ENCODE measurements at places on chromosomes 7 and 10.

- DNase-seq = peak; percentile 66
These were observed 34.6 kb downstream of the TRIM8 start for GRCh38 chr10:102678842-102679289.

GRCh38 chr10:75525067-75525466 lies 93.6 kb downstream of the LRMDA start:
- no peak for DNase-seq

DNA sequence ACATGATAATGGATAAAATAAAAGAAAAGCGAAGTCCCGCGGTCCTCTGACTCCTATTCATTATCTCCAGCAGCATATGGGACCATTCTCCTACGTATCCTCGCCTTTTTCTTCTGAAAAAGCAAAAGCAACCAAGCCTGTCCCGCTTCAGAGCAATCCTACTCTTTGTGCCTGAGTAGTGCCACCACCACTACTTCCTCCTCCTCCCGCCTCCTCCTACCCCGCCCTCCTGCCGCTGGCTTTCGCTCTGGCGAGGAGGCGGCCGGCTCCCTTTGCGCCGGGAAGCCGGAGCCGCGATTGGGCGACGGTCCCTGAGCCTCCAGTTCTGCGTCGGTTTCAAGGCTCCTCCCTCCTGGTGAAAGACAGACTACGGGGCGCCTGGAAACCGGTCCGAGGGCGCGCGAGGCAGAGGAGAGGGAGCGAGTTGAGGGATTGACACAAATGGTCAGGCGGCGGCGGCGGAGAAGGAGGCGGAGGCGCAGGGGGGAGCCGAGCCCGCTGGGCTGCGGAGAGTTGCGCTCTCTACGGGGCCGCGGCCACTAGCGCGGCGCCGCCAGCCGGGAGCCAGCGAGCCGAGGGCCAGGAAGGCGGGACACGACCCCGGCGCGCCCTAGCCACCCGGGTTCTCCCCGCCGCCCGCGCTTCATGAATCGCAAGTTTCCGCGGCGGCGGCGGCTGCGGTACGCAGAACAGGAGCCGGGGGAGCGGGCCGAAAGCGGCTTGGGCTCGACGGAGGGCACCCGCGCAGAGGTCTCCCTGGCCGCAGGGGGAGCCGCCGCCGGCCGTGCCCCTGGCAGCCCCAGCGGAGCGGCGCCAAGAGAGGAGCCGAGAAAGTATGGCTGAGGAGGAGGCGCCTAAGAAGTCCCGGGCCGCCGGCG lies at the start of gene FZD1:
Gene FZD1 (plus strand): TSS at position 388 of the 878 bp plus-strand sequence. CDS start 448 bp downstream, at position 836.
- DNase-seq = peak; percentile 84

GRCh38 chr10:88336334-88336733 lies 246.8 kb downstream of the RNLS start:
- DNase-seq = no peak

- no peak for DNase-seq
These were observed 21.9 kb upstream of the DPYSL4 start for GRCh38 chr10:132164761-132165278.

GRCh38 chr7:4070214-4070613 lies 611.9 kb upstream of the FOXK1 start:
- no peak for DNase-seq

DNA sequence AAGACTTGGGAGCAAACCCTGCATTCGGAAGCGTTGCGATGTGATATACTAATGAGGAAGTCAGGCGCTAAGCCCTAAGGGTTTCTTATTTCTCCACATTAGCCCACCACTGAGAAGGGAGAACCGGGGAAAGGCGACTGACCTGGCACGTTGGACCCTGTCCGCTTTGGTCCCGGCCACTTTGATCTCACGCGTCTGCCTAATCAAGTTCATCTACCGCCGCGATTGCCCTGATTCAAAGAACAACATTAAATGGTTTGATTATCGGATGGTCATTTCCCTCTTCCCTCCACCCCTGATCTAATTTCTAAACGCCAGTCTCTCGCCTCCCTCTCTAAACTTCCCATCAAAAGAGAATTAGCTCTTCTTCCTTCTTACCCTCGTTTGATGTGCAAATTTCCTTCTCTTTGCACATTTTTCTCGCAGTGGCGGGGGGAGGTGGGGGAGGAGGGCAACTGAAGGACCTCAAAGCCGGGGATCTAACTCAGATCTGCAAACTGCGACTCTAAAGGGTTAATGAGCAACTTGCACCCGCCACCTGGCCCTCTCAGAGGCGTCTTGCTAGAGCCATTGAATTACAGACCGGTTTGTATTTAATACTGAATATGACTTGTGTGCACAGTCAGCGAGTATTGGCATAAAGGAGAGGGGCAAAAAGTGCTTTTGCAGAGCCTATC lies 687 bp upstream of the DKK1 start:
- DNase-seq = no peak

DNA sequence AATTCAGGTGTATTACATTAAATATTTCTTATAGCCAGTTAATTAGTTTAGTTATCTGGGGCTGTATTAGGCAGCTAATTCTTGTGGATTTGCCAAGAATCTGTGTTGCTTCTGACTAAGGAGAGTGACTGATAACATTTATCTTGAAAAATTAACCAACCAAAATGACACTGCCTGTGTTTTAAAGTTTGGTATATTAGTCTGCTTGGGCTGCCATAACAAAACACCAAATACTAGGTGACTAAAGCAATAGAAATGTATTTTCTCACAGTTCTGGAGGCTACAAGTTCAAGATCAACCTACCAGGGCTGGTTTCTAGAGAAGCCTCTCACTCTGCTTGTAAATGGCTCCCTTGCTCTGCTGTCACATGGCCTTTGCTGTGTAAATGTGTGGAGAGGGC lies 12.9 kb downstream of the EXOC4 start:
- DNase-seq = no peak

GRCh38 chr10:48496831-48497779 lies 107.8 kb downstream of the ARHGAP22 start:
- DNase-seq = no peak

- DNase-seq = no peak
These were observed 32.4 kb downstream of the NSUN6 start for GRCh38 chr10:18619016-18619415.

- no peak for DNase-seq
These were observed 348.3 kb downstream of the GPR158 start for GRCh38 chr10:25522946-25523608.

- no peak for DNase-seq
These were observed 413 bp downstream of the BUD31 start for GRCh38 chr7:99409192-99409572.

DNA sequence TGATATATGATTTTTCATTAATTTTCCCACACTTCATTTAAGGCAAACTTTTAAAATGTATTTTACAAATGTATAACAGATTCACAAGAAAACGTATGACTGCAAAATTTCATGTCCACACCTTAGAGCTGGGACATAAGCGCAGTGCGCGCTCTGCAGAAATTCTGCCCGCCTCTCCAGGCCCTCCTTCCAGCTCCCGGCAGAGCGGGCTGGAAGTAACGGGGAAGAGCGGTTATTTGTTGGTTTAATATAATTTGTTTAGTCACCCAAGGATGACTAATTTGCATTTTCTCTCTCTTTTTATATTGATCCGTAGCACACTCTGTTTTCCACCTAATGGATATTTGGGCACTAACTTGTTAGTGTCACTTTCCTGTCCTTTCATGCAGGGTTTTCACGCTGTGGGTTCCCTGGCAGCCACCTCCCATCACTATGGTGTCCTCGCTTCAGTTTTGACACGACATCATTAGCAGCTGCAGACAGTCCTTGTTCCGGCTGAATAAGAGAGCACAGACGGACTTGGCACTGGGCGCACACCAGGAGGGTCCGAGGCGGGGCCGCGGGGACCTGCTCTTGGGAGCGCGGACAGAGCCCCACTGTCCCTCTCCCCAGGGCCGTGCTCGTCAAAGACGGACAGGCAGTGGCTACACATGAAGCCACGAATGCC lies 129.2 kb upstream of the SEC61G start:
- DNase-seq = no peak

DNA sequence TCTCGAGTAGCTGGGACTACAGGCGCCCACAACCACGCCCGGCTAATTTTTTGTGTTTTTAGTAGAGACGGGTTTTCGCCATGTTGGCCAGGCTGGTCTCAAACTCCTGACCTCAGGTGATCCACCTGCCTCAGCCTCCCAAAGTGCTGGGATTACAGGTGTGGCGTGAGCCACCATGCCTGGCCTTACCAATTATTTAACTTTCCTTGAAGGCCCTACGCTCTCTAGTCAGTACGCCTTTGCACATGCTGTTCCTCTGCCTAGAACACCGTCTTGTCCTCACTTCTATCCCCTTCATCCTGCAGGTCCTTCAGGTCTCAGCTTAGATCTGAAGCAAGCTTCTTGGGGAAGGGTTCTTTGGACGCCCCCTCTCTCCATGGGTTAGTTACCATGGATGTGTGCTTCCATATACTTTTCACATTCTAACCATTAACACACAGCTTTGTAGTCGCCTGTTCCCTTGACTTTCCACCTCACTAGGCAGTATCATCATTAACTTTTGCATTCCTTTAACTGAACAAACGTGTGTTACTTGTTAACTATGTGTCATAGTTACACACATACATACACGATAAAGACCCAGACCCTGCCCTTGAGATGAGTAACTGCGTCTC lies 592 bp upstream of the ATP6V1F start:
- DNase-seq = no peak

DNA sequence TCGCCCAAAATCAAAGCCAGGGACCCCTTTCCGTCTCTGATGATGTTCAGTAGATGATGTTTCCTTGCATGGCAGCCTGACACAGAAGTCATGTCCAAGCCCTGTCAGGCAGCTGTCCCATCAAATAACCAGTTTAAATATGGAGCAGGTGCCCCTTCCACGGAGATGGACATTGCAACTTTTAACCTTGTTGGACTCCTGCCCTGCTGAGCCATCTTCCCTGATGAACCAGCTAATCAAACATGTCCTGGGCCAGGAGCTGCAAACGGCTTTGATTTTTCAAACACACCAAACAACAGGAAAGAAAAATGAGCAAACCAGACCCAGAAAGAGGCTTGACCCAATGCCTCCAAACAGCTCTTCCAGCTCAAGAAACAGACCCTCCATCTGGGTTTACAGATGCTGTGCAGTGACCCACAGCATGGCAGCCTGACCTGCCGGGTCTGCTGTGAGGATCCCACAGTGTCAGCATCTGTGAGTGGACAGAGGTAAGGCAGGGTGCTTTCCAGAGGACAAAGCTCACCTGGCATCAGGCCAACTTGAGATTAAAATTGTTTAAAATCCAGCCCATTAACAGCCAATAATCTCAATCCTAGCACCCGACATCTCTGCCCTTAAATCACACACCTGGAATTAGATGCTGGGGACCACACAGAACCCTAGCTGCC lies 372.6 kb downstream of the GRID1 start:
- no peak for DNase-seq

DNA sequence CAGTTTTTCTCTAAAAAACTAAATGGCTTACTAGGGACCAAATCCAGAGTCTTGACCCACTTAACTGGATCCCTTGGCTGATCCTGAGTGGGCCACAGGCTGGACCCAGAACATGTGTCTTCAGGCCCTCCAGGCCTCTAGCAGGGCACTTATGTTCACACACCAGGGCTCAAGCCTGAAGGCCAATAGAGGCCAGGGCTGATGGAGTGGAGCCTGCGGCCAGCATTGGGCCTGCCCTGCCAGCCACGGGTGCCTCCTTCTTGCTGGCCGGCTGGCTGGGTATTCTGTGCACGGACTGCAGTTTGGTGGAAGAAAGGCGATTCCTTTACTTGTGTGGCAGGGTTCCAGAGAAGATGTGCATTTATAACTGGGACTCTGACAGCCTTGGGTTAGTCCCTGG lies 103.0 kb upstream of the ZNF32 start:
- DNase-seq = no peak

- no peak for DNase-seq
These were observed 37.2 kb downstream of the FRMD4A start for GRCh38 chr10:14293526-14293925.

- DNase-seq = no peak
These were observed 170.5 kb downstream of the RPS24 start for GRCh38 chr10:78203915-78204818.

DNA sequence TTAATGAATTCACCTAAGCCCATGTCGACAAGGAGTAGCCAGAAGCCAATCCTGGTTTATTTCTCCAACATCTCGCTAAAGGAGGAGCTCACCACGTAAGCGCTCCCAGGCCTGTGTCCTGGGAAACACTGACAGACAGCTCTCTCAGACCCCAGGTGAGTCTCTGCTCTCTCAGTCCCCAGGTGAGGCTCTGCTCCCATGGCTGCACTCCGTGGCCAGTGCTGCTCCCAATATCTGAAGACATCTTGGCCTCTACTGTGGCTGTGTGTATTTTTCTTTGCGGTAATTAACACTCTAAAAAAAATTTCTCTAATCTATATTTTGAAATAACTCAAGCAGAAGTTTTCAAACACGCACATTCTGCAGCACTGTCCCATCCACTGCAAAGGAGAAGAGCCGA lies 564.5 kb downstream of the PTPRN2 start:
- DNase-seq = no peak

DNA sequence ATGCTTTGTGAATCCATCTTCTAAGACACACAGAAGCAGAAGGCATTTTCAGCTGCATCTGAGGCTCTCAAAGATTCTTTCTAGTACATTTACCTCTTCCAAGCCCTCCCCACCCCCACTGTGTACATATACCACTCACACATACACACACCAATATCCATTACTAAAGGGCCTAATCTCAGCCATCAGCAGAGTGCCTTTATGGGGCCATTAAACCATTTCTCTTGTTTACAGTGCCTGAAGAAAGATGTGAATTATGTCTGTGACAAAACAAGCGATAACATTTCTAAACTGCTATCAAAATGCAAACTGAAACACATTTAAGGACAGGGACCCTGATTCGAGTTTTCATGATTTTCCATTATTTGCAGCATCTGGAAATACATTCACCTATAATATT lies 40.0 kb downstream of the ETV1 start:
- DNase-seq = no peak

DNA sequence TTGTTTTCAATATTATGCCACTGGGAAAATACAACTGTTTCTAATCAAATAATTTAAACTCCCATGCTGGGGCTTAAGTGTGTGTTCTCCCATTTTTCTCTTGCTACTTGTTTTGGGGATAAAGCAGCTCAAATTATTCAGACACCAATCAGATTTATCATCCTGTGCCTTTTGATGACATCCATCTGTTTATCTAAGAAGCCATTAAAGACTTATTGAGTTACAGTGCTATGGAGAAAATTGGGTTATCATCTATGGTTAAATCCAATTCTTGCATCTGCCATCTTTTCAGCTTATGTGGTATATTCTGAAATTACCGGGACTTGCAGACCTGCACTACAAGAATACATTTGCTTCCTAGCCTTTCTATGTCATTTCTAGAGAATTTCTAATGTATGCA lies 401.2 kb downstream of the GFRA1 start:
- DNase-seq = no peak

- no peak for DNase-seq
These were observed 8.8 kb upstream of the ASB10 start for GRCh38 chr7:151195616-151196450.
